ENCODE measurements at places on chromosomes 3 and 15.
A peak's percentile ranks its signal among the peaks of the same experiment; 100 is the strongest.

DNA sequence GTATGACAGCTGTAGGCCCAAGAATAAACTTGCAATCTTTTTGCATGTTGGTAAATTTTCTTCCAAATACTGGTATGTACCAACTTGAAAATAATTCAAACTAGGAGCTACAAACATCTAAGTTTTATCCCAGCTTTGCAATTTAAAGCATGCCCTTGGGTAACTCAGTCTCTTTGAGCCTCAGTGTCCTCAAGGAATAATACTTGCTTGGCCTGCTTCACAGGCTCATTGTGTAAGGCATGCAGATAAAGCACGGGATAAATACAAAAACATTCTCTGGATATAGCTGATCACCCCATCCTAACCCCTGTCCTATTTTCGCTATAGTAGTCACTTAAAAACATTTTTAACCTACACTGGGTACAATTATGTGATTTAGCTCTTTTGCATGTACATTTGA lies 9.6 kb upstream of the TMEM44 start:
- DNase-seq, result no peak

DNA sequence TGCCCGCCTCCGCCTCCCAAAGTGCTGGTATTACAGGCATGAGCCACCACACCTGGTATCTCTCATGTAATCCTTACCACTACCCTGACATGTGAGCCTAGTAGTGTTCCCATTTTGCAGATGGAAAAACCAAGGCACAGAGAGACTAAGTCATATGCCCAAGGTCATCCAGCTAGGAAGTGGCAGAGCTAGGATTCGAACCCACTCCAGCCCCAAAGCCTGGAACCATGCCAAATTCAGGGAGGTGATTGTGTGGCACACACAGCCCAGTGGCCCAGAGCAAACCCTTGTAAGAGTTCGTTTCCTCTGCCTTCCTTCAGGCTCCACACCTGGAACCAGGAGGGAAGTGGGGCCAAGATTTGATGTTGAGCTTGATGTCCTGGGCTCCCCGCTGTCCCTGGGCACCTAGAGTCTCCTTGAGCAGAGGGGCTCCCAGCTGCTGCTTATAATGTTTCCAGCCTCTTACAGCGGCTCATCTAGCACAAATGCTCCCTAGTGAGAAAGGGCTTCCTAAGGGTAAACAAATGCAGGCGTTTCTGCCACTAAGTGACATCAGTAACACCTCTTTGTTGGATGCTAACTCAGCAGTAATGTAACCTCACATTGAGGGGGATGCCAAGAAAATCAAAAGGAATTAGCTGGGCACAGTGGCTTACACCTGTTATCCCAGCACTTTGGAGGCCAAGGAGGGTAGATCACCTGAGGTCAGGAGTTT lies 3.6 kb downstream of the HAPLN3 start:
- no peak for DNase-seq

GRCh38 chr15:43769584-43770228 lies 7.1 kb downstream of the ELL3 start:
- DNase-seq, result no peak

DNA sequence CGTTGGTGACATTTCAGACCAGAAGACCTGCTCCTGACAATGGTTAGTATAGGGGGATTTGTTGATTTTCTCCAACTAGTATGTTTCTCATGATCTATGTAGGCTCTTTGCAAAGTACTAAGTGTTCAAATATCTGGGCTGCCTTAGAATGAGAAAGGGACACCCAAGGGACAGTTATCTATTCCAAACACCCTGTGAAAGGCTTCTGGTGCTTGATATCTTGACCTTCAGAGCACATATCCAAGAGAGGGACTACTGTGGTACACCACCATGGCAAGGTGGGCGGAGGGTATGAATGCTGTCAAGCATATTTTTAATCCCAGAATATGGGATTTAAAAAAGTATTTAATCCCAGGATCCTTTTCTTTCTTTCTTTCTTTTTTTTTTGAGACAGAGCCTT lies 1.1 kb downstream of the FANCD2OS start:
- DNase-seq, result no peak

GRCh38 chr15:60871152-60871551 lies 357.9 kb downstream of the RORA start:
- no peak for DNase-seq

GRCh38 chr3:41117398-41117870 lies 81.9 kb upstream of the CTNNB1 start:
- DNase-seq, result peak; percentile 35
